ENCODE measurements at places on chromosomes 7 and 10.

DNA sequence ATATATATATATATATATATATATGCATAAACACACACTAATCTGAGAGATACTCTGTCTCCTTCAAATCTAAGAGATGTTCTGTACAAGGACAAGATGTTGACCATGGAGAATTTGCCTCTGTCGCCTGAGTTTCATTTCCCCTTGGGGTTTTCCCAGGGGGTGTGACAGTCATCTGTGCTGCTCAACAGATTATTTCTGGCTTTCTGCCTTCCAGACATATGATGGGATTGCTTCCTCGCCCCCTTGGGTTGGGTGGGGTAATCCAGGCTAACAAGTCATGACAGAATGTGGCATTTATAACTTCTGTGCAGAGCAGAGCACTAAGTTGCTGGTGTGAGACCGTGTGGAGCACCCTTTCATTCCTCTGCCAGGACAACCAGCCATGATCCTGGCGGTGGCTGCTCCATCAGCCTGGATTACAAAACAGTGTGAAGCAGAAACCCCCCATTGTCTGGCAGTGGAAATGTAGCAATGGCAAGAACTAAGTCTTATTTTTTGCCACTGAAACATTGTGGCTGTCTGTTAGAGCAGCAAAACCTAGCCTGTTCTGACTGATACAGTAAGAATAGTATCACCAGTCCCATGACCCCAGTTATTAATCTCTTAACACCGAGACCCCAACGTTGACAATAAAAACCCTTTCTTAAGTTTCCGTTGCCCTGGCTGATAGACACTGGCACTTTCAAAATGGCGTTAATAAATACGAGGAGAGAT is 13.7 kb upstream of the USP6NL start:
- DNase-seq: no peak

GRCh38 chr7:137476937-137477336 is 133.4 kb upstream of the PTN start:
- no peak for DNase-seq

GRCh38 chr7:114901771-114902170 is 20.1 kb upstream of the MDFIC start:
- DNase-seq: no peak

- DNase-seq: no peak
Observed at GRCh38 chr7:158821171-158822031, 7.9 kb downstream of the ESYT2 start.

- no peak for DNase-seq
Observed at GRCh38 chr7:147999962-148000361, 590.6 kb upstream of the C7orf33 start.

DNA sequence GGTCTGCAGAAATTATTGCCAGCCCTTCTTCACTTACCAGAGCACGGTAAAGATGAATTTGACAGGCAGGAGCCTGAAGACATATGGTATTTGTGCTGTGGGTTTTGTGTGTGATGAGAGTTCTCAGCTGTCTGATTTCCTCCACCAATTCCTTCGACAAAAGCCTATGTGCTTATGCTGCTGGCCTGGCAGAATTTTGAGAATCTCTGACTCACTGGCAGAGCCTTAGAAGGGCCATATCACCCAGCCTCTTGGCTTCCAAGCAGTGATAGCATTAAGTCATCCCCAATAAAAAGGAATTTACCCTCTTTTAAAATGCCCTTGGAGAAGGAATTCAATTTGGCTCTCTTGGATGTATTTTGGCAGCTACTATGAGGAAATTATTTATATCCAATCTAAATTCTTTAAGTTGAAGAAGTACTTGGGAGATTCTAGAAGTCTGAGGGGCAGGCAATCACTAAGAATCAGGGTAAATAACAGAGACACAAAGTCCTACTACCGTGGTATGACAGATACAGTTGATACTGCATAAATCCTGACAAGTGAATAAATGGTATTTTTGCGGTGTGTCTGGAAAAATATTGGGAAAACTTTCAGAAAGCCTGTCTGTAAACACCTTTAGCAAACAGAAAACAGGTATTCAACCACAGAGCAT is 68.6 kb upstream of the EFCAB10 start:
- DNase-seq: no peak

DNA sequence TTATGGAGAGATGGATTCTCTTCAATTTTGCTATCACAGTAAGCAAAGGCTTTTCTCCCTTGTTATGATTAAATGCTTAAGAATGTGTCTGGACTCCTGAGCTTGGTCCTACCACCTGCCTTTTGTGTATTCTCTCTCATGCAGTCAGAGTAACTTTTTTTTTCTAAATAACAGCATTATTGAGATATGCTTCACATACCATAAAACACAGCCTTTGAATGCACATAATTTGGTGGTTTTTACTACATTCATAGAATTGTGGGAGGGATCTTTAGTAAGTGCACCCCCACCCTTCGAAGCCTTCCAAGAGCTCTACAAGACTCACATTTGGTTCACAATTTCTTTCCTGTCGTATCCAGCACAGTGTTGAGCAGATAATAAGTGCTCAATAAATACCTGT is 175.5 kb downstream of the ADAM12 start:
- DNase-seq: no peak
